Calu3 (cell line): ENCODE measurements at places on chromosomes 5 and 9.

DNA sequence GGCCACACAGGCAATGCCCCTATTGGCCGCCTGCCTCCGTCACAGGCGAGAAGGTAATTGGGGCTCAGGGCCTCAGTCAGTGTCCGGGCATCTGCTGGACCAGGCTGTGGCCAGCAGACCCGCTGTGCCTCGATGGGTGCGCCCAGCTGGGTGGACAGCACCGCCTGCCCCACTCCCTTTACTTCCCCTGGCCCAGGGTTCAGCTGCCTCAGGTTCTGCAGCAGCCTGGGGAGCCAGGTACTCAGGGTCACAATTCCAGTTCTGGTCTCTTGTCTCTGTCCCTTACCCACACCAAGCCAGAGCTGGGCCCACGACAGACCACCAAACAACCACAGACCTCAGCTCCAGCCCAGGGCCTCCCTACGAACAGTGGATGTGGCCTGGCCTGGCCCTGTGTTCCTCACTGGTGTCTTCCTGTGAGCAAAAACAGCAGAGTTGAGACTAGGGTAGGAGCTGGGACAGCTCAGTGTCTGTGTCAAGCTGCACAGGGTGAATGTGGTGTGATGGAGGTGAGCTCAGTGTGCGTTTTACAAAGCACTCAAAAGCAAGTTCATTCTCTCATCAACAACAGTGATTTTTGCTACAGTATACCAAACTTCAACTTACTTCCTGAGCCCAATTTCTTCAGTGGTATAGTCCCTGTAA is 33.4 kb upstream of the SUSD3 start:
- DNase-seq: no peak

DNA sequence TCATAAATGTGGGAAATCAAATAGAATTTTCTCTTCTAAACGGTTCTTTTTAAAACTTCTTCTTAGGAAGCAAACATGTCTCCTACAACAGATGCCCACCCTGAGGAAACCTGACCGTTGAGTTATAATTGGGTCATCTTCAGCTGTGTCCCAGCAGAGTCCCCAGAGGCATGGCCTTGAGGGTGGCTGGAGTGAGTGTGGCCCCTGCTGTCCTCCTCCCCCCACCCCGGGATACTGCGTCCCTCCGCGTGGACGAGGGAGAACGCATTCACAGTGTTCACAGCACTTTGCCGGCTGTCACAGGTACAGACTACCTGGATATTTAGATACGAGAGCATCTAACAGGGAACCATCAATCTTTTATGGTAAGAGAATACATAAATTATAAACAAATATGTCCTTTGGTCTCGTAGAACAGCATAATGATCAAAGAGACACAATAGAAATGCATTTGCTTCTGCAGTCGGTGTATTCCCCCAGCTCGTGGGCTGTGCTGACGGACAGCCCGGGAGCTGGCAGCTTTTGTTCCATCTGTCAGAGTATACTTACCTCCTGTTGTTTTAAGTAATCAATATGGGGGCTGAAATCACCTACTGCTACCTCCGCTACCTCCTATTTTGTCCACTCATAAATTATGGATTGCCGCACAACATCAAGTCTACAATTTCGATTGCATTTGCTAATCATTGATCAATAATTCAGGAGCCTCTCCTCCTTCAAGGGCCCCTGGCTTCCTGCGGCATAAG is 214.7 kb downstream of the IRX2 start:
- DNase-seq: no peak

GRCh38 chr5:127170918-127171600 is 97.8 kb upstream of the C5orf63 start:
- DNase-seq: no peak

- DNase-seq: no peak
Observed at GRCh38 chr9:23563517-23563916, 262.5 kb downstream of the ELAVL2 start.

GRCh38 chr5:139760066-139761056 is 35.2 kb upstream of the PSD2 start:
- no peak for DNase-seq

- no peak for DNase-seq
Observed at GRCh38 chr5:51181208-51181894, 201.9 kb upstream of the ISL1 start.

DNA sequence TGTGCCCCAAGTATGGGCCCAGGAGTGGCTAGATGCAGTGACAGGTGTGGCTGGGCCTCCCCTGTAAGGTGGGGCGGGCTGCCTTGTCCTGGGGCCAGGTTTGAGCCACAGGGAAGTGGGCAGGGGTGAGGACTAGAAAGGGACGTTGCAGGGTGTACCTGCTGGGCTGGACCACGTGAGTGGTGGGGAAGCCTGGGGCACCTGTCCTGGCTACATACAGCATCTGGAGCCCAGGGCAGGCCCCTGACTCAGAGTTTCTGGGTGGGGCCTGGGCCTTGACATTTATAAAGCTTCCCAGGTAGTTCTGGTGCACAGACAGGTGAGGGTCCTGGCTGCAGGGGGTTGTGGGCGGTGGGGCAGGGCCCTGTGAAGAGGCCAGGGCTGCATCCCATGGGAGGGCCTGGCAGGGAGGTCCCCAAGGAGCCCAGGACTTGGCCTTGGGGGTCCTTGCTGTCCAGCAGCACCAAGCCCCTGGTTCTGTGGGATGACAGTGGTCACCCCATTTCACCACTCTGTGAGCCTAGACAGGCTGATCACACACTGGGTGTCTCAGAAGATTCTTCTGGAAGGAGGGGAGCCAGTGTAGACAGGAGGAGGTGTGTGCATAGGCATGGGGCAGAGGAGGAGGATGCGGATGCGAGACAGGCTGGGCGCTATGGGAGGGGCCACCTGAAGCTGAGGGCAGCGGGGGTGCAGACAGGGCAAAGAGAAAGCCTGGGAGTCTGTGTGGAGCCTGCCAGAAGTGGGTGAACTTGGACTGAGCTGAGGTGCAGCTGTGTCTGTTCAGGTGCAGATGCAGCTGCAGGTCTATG is 94.0 kb downstream of the PHF2 start:
- no peak for DNase-seq

- no peak for DNase-seq
Observed at GRCh38 chr5:124839371-124839998, 93.0 kb upstream of the ZNF608 start.

DNA sequence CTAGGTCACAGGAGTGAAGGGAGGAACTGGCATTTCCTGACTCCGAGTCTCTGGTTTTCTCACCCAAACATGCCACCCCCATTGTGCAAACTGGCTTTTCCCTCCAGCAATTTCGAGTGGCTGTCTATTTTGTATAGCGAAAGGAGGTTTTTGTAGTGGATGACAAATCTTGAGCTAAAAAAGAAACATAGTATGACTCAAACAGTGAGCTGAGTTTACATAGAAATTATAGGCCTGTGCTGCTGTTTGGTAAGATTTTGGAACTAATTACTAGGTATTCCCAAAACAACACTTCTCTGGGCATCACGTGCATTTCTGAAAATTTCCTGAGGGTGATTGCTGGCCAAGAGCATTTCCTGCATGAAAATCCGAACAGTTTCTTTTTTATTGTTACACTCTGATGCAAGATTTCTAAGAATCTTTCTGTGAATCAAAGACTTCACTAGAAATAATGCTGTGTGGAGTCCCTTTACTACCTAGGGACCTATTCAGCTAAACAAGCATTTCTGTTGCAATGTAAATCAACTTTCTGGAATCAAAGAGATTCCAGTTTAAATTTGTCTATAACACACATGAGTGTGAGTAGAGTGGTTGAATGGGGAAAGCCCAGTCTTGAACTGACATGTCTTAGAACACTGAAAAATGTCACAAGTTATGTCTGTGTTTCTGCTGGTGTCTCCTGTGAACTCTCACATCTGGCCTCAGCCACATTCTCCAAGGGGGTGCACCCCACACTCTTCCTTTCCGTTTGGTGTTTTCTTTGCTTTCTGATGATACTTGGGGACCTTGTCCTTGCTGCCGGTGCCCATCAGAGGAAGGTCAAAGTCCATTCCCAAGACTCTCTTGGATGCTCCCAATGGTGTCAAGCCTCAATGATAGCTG is 33.3 kb upstream of the DAPK1 start:
- no peak for DNase-seq

DNA sequence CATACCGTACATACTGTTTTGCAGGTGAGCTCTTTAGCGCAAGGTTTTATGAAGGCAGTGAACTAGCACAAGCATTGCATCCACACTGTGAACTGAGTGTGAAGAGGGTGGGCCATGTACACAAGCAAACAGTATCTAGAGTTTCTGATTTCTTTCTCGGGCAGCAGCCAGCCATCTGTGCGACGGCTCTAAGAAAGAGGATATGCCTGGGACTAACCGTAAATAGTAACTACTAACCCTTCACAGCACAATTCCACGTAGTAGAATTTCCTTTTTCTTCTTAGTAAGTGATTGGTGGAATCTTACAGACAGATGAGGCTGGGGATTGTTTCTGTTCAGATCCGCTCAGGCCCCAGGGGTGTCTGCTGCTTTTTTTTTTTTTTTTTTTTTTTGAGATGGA is 89.0 kb downstream of the DRD1 start:
- no peak for DNase-seq

GRCh38 chr5:150036513-150036912 is 36.0 kb downstream of the HMGXB3 start:
- no peak for DNase-seq

DNA sequence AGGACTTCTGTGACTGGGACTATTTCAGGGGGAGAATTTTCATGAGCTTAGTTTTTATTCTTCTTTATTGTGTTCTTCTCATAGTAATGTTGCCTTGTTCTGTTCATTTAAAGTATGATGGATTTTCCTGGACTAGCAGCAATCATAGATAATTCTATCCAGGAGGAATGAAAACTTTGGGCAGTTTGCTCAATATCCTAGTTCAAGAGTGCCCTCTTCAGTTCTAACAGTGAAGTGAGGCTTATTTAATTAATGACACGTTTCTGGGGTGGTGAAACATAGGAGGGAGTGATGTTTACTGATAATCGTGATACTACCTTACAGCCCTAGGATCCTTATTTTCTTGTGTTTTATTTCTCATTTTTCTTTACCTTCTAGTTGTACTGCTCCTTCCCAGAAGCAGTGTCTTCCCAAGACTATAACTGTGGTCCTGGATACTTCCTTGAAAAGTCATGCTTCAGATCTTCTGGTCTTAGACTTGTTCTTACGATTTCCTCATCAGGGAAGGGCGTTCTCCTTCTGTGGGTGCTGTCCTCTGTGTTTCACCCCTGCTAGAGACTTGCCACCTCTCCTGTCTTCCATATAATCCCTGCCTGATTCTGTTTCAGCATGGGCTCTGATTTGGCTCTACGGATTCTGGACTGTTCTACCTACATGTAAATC is 57.4 kb downstream of the CFAP95 start:
- DNase-seq: no peak

- no peak for DNase-seq
Observed at GRCh38 chr9:7394002-7394774, 405.4 kb downstream of the DMAC1 start.

GRCh38 chr5:125045646-125046045 is 299.2 kb upstream of the ZNF608 start:
- no peak for DNase-seq

GRCh38 chr5:26390608-26391007 is 647.8 kb downstream of the CDH9 start:
- no peak for DNase-seq

DNA sequence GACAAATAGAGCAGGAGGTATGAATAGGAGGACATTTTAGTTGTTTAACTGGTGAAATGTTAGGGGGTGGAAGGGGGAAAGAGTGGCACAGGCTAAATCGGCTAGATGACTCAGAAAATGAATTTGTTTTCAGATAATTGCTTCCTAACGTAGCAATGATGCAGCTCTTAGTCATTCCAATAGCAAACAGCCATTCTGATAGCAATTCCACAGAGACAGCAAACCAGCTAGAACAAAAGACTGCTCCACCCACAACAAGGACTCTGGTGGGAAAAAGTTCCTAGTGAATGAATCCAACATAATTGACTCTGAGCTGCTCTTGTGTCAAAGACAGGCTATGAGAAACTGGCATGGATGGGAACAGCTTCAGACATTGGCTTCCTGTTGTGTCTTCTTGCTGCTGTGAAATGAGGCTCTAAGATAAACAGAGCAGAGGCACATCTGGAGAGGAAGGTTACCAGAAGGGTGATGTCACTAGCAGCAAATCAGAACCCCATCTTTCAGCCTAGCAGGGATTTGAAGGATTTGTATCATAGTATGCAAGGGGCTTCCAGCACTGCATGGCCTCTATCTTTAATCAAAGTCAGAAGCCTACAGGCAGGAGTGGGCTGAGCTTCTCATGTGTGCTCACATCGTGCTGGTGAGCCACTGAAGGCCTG is 28.1 kb upstream of the F2RL1 start:
- peak; percentile 47 for DNase-seq

DNA sequence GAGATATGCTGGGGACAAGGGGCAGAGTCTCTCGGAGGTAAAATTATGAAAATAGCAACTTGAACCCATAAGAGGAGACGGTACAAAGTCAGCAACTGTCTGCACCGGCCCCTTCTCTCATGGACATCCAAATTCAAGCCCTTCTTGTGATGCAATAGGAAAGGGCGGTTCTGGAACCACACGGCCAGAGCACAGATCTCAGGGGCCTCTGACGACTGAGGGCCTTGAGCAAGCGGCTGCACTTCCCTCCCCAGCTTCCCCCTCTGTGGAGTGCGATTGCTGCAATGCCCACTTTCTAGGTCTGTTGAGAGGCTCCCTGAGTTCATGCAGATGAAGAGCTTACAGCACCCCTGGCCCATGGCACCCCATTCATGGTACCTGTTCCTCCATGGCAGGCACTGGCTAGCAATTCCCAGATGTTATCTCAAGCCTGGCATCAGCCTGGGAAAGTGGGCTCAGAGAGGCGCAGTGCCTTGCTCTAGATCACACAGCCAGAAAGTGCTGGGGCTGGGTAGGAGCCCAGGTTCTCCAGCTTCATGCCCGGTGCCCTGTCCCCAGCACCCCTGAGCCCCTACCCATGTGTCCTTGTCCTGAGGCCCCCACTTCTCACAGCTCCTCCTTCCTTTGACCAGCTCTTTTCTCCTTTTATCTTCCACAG is 17.7 kb upstream of the CPLX2 start:
- DNase-seq: no peak

- DNase-seq: no peak
Observed at GRCh38 chr5:149134778-149135500, 6.4 kb upstream of the ABLIM3 start.

- no peak for DNase-seq
Observed at GRCh38 chr9:81819859-81820546, 108.2 kb upstream of the SPATA31D4 start.
